ENCODE measurements at places on chromosomes 12 and 14. TPM values are rescaled to one million over a fixed set of nuclear protein-coding genes. Genes with fewer than 3 reads are reported as not detected.

Gene DMAC2L
- polyA plus RNA-seq, result 31.9 TPM

Gene SIRT4
- polyA plus RNA-seq, result 3.2 TPM

Gene TEAD4
- 22.3 TPM for polyA plus RNA-seq

Gene WNT1
- not detected for polyA plus RNA-seq

Gene CAPZA3
- 0.55 TPM for polyA plus RNA-seq

Gene RD3L
- not detected for polyA plus RNA-seq

Gene IGF1
- polyA plus RNA-seq, result 5.6 TPM

Gene MTA1
- 122 TPM for polyA plus RNA-seq

Gene CIROP
- polyA plus RNA-seq, result 0.06 TPM

Gene RNASE2
- 1.3 TPM for polyA plus RNA-seq

Gene HHIPL1
- 1.8 TPM for polyA plus RNA-seq

Gene YEATS4
- polyA plus RNA-seq, result 28.3 TPM

Gene TMPRSS12
- polyA plus RNA-seq, result 0.10 TPM

Gene NOVA1
- polyA plus RNA-seq, result 22.2 TPM

Gene ZFYVE21
- 59.7 TPM for polyA plus RNA-seq

Gene KLRD1
- 0.65 TPM for polyA plus RNA-seq

Gene SELPLG
- 1.8 TPM for polyA plus RNA-seq

Gene ADGRD1
- 10.3 TPM for polyA plus RNA-seq

Gene RBM25
- polyA plus RNA-seq, result 182 TPM

Gene FGF23
- not detected for polyA plus RNA-seq

Gene LTBP2
- polyA plus RNA-seq, result 2.4 TPM

Gene KRT74
- polyA plus RNA-seq, result not detected

Gene FMNL3
- polyA plus RNA-seq, result 39.0 TPM

Gene KRT71
- not detected for polyA plus RNA-seq

Gene HCAR2
- polyA plus RNA-seq, result 0.40 TPM

Gene AQP2
- 128 TPM for polyA plus RNA-seq

Gene ARG2
- 11.6 TPM for polyA plus RNA-seq

Gene NOS1
- polyA plus RNA-seq, result 0.58 TPM

Gene DAD1
- 273 TPM for polyA plus RNA-seq

Gene TSPAN9
- 69.0 TPM for polyA plus RNA-seq

Gene ASCL1
- 0.18 TPM for polyA plus RNA-seq

Gene MYH6
- 0.16 TPM for polyA plus RNA-seq

Gene PDE3A
- 22.1 TPM for polyA plus RNA-seq

Gene CLEC2A
- not detected for polyA plus RNA-seq

Gene TMEM117
- 12.7 TPM for polyA plus RNA-seq

Gene SLC25A21
- polyA plus RNA-seq, result 3.3 TPM

Gene ISCA2
- polyA plus RNA-seq, result 40.2 TPM

Gene TSHR
- polyA plus RNA-seq, result 0.10 TPM

Gene CLEC1B
- 1.2 TPM for polyA plus RNA-seq

Gene PMEL
- 3.6 TPM for polyA plus RNA-seq

Gene SERPINA10
- 0.28 TPM for polyA plus RNA-seq

Gene MORN3
- 1.9 TPM for polyA plus RNA-seq

Gene NXPH4
- polyA plus RNA-seq, result 3.9 TPM

All from renal pelvis (tissue), 12 donors.